Stimulated activated CD4-positive, alpha-beta T cell treated with anti-CD3 and anti-CD28 coated beads, Interleukin-1b, Interleukin-23, amount 100 ng/mL, for 24 hours (primary cell): ENCODE measurements at places on chromosomes 6 and 20.

GRCh38 chr6:17088091-17088611 is 13.7 kb upstream of the STMND1 start:
- DNase-seq: no peak

DNA sequence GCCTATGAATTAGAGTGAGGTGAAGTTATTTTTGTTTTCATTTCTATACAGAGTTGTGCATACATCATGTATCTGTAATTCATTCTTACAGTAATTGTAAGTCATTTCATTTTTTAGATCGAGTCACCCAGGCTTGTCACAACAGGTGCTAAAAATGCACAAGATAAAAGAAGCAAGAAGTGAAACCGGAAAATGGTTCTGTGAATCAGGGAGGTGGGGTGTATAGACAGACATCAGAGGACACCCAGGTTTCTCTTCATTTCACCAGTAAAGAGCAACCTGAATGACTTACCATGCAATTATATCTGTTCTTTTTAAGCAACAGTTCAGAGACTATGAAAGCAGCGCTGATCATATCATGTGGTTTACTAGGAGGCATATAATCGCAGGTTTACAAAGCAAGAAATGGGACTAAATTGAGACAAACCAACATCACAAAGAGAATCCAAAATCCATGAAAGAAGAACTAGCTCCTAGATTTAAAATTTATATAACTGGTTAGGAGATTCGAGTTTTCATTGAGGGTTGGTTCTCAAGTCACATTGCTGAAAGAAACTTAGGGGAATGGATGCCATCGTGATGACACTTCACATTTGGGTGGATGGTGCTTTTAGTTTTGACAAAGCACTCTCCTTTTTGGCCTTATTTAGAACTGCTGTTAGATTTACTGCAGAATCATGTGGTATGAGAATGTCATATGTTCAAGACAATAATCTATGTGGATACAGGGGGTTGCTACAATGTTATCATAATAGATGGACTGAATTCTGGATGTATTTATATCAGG is 27.9 kb upstream of the TBC1D7 start:
- DNase-seq: no peak

DNA sequence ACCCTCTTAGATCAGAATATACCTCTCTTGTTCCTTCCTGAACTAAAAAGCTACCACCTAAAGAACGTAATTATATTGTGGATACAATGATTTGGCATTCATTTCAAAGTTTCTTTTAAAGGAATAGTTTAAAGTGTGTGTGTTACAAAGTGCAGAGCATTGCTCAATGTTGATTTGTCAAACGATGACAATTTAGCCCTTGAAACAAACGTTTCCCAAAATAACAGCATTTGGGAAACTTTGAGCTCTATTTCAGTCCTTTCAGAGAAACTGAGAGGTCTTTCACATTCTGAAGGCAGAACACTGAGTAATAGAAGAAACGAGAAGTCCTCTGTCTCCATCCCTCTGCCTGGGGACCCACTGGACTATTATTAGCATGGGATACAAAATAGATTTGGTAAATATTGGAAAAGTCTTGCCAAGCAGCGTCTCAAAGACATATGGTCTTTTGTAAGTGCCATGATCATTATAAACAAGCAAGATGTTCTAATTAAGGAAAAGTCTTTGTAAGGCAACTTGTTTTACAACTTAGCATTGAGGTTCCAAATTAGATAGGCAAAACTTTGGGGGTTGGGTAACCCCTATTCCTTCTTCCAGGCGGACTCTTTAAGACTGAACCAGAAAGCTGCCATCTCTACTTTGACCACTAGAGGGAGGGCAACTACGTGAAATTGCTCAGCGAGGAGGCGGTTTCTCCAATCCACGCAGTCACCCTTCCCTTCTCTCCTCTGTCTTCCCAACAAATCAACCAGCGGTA is 208.8 kb downstream of the RNF144B start:
- DNase-seq: peak; percentile 40

DNA sequence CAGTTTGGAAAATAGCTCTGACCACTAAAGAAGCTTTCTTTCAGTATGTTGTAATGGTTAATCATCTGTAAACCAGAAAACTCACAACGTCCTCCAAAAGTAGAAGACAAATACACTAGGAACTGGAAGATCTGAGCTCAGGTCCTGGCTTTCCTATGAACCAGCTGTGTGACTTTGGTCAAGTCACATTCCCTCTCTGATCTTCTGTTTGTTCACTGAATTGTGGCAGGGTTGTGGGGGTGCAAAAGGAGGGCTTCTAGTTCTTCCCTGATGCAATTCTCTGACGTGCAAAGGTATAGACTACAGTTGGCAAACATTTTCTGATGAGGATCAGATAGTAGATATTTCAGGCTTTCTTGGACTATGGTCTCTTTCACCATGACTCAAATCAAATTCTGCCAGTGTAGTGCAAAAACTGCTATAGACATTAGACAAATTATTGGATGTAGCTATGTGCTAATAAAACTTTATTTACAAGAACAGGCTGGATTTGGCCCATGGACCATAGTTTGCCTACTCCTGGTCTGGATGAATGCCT is 44.9 kb downstream of the ATXN1 start:
- no peak for DNase-seq

DNA sequence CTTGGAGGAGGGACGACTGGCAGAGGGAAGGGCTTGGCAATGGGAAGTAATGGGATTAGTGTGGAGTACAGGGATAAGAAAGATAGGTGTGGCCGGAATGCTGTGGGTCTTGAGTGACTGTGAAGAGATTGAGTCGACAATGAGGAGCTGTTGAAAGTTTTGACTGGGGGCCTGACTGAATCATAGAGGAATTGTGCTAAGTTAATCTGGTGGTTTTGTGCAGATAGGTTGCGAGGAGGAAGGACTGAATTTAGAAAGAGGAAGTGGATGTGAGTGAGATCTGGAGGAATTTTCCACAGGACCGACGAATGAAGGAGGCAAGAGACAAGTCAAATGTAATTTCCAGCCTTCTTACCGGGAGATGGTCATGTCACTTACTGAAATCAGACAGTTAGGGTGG is 143.9 kb upstream of the RALGAPA2 start:
- no peak for DNase-seq

GRCh38 chr6:27814665-27815424 is 97.4 kb downstream of the OR2B2 start:
- DNase-seq: no peak

- DNase-seq: no peak
These were observed 6.8 kb downstream of the SCAND1 start for GRCh38 chr20:35947489-35947888.

GRCh38 chr6:70547313-70547712 is 19.4 kb upstream of the SDHAF4 start:
- no peak for DNase-seq

GRCh38 chr20:15700147-15700765 is 873.0 kb downstream of the KIF16B start:
- DNase-seq: no peak

DNA sequence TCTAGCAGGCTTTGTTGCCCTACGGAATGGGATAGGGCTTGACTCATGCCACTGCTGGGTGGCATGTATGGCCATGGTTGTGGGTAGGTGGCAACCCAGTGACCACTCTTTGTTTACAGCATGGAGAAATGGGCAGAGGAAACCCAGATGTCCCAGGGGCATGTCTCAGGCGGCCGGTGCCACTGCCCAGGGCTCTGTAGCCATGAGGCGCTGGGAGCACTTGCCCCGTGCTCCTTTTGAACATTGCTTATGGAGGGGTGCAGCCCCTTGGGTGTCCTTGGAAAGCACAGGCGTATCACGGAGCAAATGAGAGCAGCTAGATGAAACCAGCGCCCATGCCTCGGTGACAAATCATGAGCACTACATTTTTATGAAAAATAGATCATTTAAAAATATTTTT is 212.5 kb upstream of the ECI2 start:
- DNase-seq: no peak

GRCh38 chr20:3777716-3778629 is 3.3 kb downstream of the SPEF1 start:
- DNase-seq: no peak
